ENCODE measurements at places on chromosomes 1 and 21. TPM values are rescaled to one million over a fixed set of nuclear protein-coding genes. Genes with fewer than 3 reads are reported as not detected.

DNA sequence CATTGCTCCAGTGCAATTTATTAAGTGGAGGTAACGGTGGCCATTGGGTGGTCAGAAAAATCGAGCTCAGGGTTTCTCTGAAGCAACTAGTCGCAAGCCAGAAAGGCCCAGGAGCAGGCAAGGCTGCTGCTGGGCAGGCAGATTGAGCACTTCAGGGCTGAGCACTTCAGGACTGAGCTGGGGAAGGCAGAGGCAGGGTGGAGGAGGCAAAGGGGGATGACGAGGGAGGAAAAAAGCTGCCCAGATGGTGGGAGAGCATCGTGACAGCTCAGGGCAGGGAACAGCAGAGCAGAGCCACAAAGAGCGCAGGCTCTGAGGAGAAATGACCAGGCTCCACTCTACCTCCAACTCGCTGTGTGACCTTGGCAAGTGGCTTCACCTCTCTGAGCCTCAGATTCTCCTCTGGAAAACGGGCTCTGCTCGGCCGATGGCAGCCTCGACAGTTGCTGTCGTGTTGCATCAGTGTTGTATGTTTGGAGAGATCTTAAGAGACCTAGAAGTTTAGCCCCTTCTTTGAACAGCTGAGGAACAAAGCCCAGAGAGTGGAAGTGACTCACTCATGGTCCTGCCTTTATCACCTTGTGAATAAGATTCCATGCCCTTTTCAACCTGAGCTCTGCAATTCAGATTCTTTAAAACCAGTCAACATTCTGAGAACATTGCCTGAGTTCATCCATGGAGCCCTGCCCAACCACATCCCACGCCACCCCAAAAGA lies 141.4 kb downstream of the SYF2 start:
- no peak for DNase-seq

DNA sequence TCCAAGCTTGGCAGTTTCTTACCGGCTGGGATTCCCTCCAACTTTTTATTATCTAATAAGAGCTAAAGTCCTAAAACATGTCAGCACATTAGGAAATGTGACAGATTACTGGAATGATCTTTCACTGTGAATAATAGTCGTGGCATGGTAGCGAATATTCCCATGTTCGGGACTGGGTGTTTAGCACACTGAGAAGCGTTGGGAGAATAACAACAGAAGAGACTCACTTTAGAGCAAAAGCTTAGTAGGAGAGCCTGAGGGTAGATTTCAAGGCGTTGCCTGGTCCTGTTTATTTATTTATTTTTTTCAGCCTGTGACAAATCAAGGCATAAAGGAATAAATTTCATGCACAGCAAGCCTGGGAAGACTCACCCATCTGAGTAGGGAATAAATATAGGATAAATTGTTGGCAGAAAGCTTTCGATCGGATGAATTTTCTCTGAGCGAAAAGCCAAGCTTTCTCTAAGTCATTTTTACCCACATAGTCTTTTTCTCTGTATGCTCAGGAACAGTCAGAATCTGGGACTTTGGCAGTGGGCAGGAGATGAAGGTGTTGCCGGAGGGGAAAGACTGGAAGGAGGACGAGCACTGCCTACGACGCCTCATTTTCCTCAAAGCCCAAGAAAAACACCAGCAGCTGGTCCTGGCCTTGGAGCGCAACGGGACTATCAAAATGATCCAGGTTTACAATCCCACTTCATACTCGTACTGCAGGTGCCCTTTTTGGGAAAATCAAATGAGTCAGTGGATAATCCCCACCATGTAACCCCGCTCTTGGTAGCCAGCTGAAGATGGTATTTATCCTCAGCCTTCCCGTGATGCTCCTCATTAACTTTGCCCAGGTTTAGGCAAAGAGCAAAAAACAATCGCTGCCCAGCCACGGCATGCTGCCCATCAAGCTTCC lies 97.2 kb downstream of the WDR64 start:
- no peak for DNase-seq

- DNase-seq: no peak
Measured at GRCh38 chr21:20250337-20250736, 747.9 kb upstream of the NCAM2 start.

GRCh38 chr1:241424480-241424971 lies 67.5 kb upstream of the RGS7 start:
- no peak for DNase-seq

- DNase-seq: no peak
Measured at GRCh38 chr1:17194133-17194475, 10.8 kb upstream of the PADI1 start.

DNA sequence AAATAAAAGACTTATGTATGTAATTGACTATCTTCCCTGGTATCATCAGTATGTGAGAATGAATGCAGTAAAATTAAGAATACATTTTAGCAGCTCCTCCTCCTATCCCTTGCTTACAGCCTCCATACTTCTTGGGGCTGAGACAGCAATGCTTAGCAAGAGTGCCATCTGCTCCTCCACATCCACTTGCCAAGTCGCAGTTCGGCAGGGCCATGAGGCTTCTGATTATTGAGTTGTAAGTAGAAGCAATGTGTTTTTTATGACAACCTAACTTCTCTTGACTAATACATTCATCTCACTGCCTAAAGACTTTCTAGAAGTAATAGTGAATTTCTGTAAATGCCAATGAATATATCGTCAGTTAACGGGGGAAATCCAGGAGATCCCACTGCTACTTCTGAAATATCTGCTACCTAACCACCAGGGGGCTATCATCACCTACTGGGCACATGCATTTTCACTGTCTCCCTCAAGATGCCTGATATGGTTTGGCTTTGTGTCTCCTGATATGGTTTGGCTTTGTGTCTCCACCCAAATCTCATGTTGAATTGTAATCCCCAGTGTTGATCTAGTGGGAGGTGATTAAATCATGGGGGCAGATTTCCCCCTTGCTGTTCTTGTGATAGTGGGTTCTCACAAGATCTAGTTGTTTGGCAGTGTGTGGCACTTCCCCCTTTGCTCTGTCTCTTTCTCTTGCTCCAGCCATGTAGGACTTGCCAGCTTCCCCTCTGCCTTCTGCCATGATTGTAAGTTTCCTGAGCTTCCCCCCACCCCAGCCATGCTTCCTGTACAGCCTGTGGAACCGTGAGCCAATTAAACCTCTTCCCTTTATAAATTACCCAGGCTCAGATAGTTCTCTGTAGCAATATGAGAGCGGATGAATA lies 59.6 kb downstream of the EXTL2 start:
- no peak for DNase-seq

GRCh38 chr1:3889936-3890335 lies 10.1 kb downstream of the C1orf174 start:
- no peak for DNase-seq

- DNase-seq: no peak
Measured at GRCh38 chr1:150271291-150271959, 1.2 kb upstream of the C1orf54 start.

DNA sequence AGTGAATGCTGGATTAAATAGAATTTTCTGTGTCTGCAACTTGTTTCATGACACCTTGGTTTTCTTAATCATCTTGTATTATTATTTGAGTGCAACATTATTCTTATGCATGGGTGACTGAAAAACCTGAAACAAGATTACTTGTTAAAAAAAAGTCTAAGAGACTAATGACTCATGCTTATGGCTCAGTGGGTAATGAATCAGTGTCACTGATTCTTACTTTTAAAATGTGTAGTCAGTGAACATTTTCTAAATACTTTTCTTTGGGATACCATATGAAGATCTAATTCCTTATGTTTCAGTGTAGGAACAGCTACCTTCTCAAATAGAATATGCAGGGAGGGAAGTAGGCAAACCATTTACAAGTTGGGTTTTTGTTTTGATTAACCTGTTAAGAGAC lies 65.5 kb downstream of the PRKAA2 start:
- no peak for DNase-seq

DNA sequence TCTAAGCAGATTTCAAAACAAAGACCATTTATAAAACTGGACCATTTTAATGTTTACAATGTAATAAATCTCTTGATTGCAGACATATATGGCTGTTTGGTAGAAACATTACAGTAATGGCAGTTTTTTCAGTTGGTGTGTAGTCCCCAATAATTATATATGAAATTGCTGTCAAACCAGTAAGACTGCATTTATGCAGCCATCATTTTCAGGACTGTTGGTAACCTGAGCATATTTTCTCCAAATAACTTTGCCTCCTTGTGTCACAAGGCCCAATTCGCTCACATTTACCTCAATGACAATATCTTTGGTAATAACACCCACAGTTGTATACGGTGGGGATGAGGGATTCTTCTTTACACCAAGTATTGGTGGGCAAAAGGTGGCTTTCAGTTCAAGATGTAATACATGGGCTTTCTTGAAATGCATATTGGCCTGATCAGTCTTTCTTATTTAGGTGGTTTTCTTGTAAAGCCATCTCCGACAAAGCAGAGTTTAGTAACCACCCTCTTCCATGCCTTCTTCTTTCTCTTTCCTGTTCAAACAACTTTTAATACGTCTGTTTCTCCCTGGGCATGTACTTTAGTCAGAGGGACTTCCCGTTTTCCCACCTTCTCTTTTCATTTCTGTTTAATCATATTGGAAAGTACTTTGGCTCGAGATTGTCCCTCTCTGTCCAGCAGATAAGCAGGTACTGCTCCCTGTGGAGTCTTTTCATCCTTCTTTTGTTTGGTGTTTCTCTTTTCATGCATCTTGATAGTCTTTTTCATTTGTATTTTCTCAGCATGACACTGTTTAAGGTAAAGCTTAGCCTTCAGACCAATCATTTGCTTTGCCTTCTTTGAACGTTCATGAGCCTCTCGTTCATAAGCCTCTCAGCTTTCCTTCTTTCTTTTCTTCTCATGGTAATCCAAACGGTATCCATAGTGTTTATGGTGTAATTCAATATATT lies 30.4 kb downstream of the ATP2B4 start:
- DNase-seq: no peak

- no peak for DNase-seq
Measured at GRCh38 chr1:242187171-242187570, 188.3 kb upstream of the MAP1LC3C start.

DNA sequence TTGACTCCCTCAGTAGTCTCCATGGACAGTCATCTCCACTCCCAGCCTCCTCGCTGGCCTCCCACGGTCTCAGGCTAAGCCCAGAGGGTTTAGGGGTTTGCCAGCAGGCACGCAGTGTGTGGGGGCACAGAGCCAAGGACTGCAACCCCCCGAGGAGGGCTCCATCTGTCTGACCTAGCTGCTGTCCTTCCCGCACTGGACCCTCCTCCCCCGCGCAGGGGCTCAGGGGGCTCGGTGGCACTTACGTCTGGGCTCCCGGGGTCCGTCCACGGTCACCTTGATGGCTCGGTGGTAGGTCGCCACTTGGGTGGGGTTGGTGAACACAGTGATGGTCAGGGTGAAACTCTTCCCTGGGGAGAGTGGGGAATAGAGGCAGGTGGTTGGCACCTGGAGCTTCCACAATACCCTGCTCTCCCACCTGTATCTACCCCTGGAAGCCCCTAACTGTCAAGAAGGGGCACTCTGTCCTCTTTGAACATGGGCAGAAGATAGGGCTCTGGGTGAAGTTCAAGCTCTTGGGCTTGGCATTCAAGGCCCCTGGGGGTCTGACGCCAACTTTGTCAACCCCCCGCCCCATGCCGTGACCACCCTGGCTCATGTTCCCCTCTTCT lies 11.0 kb downstream of the RUNX3 start:
- DNase-seq: no peak

- no peak for DNase-seq
Measured at GRCh38 chr1:41366455-41367287, 5.4 kb downstream of the FOXO6 start.

DNA sequence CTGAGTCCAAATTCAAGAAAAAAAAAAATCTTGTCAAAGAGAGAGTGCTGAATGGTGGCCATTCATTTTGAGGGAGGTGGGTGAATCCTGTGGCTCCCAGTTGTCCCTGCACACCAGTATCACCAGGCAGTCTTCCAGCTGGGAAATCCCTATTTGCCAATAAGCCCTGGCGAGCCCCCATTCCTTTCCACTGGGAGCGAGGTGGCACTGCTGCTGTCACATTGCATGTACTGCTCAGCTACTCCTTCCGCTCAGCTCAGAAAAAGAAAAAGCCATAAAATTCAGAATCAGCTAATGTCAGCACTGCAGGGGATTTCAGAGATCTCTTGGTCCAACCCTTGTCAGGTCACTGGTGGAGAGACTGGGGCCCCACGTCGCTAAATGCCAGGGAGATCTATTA lies 298.5 kb downstream of the OMA1 start:
- no peak for DNase-seq

DNA sequence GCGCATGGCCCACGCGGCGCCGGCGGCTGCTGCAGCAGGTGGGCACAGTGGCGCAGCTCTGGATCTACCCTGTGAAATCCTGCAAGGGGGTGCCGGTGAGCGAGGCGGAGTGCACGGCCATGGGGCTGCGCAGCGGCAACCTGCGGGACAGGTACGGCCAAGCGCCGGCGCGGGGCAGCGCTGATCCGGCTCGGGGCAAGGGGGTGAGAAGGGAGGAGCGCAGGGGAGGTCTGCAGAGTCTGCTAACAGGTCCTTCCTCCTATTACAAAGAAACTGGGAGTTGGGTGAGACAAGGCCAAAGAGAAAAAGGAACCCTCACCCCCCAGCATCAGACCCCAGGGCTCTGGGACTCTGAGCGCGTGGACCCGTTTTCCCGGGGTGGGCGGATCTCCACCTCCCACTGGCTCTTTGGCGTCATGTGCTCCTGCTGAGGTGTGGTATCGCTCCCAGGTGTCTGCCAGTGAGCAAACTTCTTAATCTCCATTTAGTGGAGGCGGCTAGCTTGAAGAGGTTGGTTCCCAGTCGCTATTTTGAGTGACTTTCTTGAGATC lies 431 bp downstream of the MTARC1 start:
- DNase-seq: no peak

GRCh38 chr1:182143825-182144645 lies 82.5 kb upstream of the ZNF648 start:
- DNase-seq: peak; percentile 48

GRCh38 chr1:55362558-55362957 lies 147.4 kb upstream of the USP24 start:
- no peak for DNase-seq

- no peak for DNase-seq
Measured at GRCh38 chr1:48061162-48062136, 64.3 kb upstream of the TRABD2B start.

GRCh38 chr1:97505816-97506215 lies 415.0 kb downstream of the DPYD start:
- DNase-seq: no peak

DNA sequence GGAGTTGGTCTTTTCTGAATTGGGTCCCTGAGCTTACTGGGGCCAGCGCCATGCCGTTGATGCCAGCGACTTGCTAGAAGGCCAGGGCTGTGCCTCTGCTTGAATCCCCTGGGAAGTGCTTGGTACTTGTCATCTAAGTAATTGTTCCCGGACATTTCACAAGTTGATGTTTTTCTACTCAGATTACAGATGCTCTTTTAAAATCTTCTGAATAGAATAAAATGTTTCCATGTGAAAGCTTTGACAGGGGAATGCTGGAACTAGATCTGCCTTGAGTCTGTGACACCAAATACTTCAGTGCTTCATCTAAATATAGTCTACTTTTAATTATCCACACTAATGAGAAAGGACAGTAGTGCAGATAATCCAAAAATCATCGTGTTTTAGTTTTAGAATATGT lies 38.3 kb downstream of the PTGFRN start:
- no peak for DNase-seq

- DNase-seq: no peak
Measured at GRCh38 chr1:56098946-56099345, 480.4 kb downstream of the PLPP3 start.

RIMS3 gene
- polyA plus RNA-seq: 0.22 TPM

AIM2 gene
- polyA plus RNA-seq: 0.66 TPM

RCOR3 gene
- polyA plus RNA-seq: 17.7 TPM

CBS gene
- polyA plus RNA-seq: 22.1 TPM

LGR6 gene
- 3.2 TPM for polyA plus RNA-seq

KIRREL1 gene
- polyA plus RNA-seq: 4.1 TPM

PALMD gene
- 81.2 TPM for polyA plus RNA-seq

CMPK1 gene
- 41.4 TPM for polyA plus RNA-seq

AGBL4 gene
- not detected for polyA plus RNA-seq

MYOC gene
- polyA plus RNA-seq: 3.7 TPM

Measured in heart right ventricle (tissue), 16 donors.